ENCODE measurements at places on chromosomes 3 and 15. TPM values are rescaled to one million over a fixed set of nuclear protein-coding genes. Genes with fewer than 3 reads are reported as not detected.
A peak's percentile ranks its signal among the peaks of the same experiment; 100 is the strongest.

GRCh38 chr15:59532770-59533379 is 78.7 kb upstream of the GCNT3 start:
- H3K4me3 ChIP-seq: no peak overlapping the region
- no peaks in the 10 kb centered on the region for H3K27me3 ChIP-seq
- DNase-seq: peak; percentile 46
- H3K4me1 ChIP-seq: peaks cover 15% of the 10 kb centered on the region

DNA sequence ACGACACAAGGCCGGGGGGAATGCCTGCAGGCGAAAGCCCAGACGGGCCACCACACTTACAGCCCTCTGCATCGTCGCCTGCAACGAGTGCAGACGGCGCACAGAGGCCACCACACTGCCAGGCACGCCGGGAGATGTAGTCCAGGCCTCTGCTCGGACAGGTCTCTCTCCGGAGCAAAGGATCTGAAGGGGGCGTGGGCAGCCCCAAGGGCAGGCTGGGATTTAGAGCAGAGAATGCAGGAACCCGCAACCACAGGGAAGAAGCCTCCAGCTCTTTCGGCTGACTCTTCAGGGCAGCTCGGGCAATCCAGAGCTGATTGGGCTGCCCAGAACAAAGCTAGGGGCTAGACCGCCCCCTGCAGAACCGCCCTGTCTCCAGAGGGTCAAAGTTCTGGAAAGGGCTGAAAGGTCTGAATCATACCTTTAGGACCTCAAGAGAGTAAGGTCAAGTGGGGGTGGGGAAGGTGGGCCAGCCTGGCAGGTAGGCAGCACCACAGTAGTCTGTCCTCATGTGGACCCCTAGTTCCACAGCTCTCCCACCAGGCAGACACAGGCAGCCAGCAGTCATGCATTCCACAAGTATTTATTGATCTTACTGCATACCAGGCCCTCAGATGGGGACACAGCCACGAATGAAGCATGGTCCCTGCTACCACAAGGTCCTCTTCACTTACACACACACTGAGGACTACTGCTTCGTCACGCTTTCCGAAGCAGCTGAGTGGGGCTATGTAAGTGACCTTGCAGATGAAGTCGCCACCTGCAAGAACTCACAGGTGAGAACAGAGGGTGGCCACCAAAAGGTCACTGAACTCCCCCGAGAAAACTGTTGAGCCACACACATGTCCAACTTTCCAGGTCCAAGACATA is at the start of gene AMT:
TSS of gene AMT (minus strand) at position 95 of the 870 bp plus-strand sequence. CDS start at position 72, 23 bp downstream.
- no peaks in the 10 kb centered on the region for H3K27me3 ChIP-seq
- DNase-seq: no peak
- no peaks in the 10 kb centered on the region for H3K36me3 ChIP-seq
- no peak within 1 kb of the TSS for H3K4me3 ChIP-seq
- no peak within 1 kb of the TSS for H3K27ac ChIP-seq
- no peaks in the 10 kb centered on the region for H3K4me1 ChIP-seq

- H3K27me3 ChIP-seq: no peaks in the 10 kb centered on the region
- no peak overlapping the region for H3K4me3 ChIP-seq
- H3K4me1 ChIP-seq: no peaks in the 10 kb centered on the region
- H3K27ac ChIP-seq: no peak overlapping the region
- no peaks in the 10 kb centered on the region for H3K36me3 ChIP-seq
Measured at GRCh38 chr15:37149146-37149545, 48.8 kb upstream of the MEIS2 start.

- H3K4me3 ChIP-seq: no peak overlapping the region
- no peaks in the 10 kb centered on the region for H3K4me1 ChIP-seq
- DNase-seq: no peak
- H3K36me3 ChIP-seq: no peaks in the 10 kb centered on the region
Measured at GRCh38 chr15:80596521-80596976, 98.6 kb upstream of the ABHD17C start.

GRCh38 chr15:97319291-97319690 is 641.2 kb upstream of the ARRDC4 start:
- no peak overlapping the region for H3K4me3 ChIP-seq
- no peaks in the 10 kb centered on the region for H3K27me3 ChIP-seq
- no peaks in the 10 kb centered on the region for H3K36me3 ChIP-seq
- no peak overlapping the region for H3K27ac ChIP-seq
- DNase-seq: no peak

GRCh38 chr3:139286825-139287224 is 57.0 kb upstream of the MRPS22 start:
- no peaks in the 10 kb centered on the region for H3K4me1 ChIP-seq
- DNase-seq: no peak
- H3K27me3 ChIP-seq: peaks cover 7% of the 10 kb centered on the region
- no peak overlapping the region for H3K27ac ChIP-seq

Gene CBLB
- 15.7 TPM for total RNA-seq

Measured in SJCRH30 (cell line).